ENCODE measurements at places on chromosomes 4 and X.

GRCh38 chr4:86048426-86048825, 311.4 kb downstream of the MAPK10 start:
- no peak for DNase-seq

GRCh38 chr4:168930413-168931196, 79.5 kb downstream of the CBR4 start:
- DNase-seq: no peak

- no peak for DNase-seq
Observed at GRCh38 chr4:111213531-111213930, 590.7 kb upstream of the PITX2 start.

DNA sequence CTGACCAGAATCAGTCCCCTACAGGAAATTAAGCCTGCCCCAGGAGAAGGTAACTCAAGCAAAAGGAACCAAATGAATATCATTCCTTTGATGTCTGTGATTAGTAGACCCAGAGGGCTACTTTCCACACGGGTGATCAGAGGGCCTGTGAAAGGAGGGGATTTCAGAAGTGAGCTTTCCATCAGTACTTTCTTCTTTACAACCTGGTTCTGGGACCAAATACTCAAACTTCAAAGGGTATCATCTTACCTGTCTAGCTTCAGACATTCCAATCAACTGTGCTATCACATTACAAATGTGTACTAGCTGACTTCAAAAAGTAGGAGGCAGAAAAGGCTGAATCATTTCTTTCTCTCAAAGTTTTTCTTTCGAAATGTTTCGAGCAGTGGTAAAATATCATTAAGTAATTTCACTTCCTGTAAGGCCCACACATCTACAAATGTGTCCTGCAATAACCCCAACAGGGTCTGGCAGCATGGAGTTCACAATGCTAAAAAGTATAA, 23.9 kb downstream of the ACSL4 start:
- no peak for DNase-seq

DNA sequence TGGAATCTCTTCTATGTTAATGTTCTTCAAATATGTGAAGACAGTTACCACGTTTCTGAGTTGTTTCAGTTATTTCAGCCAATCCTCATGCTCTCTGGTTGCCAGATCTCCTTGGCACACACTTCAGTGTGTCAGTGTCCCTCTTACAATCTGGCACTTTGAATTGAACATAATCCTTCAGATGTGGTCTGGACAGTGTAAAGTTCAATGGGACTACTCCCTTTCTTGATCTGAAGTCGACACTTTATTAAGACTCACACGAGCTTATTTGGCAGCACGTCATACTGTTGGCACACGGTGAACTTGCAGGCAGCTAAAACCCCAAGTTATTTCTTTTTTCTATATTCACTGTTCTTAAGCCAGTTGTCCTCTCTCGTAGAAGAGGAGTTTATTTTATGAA, 28.2 kb downstream of the ARSJ start:
- no peak for DNase-seq

- DNase-seq: no peak
Observed at GRCh38 chr4:16089156-16089555, 5.3 kb upstream of the PROM1 start.

DNA sequence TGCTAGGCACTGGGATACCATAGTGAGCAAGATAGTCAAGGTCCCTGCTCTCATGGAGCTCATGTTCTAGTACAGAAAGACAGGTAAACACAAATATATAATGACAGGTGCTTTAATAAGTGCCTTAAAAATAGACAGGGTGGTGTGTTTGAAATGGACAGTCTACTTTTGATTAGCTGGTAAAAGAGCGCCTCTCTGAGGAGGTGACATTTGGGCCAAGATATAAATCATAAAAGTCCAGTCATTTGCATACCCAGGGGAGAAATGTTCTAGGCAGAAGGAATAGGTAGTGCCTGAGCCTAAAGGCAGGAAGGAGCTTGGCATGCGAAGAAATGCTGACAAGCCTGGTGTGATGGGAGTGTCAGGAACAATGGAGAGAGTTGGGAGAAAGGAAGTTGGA, 83.6 kb downstream of the DNAAF6 start:
- no peak for DNase-seq

- no peak for DNase-seq
Observed at GRCh38 chrX:103932133-103932532, 30.3 kb upstream of the TMSB15B start.

DNA sequence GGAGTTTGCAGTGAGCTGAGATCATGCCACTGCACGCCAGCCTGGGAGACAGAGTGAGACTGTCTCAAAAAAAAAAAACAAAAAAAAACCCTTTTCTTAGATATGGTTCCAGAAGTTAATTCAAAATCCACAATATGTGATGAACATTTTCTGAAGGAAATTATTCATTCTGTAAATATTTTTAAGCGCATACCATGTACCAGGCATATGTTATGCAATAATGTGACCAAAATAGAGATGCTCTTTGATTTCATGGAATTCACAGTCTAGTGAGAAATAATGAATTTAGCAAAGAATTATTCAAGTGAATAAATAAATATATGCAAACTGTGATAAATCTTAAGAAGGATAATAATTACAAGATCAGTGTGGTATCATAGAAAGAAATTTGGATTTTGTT, 174.7 kb downstream of the GC start:
- no peak for DNase-seq

- no peak for DNase-seq
Observed at GRCh38 chr4:80422727-80423404, 87.3 kb downstream of the CFAP299 start.

GRCh38 chr4:163556177-163556576, 61.7 kb downstream of the TMA16 start:
- DNase-seq: no peak

- DNase-seq: no peak
Observed at GRCh38 chr4:99857307-99857706, 36.9 kb downstream of the LAMTOR3 start.

DNA sequence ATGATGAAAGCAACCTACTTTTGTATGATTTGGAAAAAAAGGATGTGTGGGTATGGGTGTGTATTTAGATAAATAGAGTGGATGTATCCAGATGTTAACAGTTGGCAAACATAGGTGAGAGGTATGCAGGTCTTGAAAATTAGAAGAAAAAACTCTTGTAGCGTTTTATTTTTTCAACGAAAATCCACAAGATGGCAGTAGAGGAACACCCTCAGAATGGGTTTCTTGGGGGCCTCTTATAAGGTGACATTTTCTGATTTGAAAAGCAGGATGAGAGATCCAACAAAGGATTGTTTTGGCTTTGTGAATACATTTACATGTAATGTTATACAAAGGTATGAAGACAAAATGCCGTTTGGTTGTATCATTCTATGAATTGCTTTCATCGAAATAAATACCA, 68.3 kb downstream of the FMR1NB start:
- peak; percentile 37 for DNase-seq

GRCh38 chrX:33336783-33337182, 125.4 kb upstream of the DMD start:
- DNase-seq: no peak

GRCh38 chr4:18938343-18939099, 917.0 kb upstream of the LCORL start:
- no peak for DNase-seq

GRCh38 chr4:13344216-13344615, 139.9 kb downstream of the RAB28 start:
- no peak for DNase-seq

GRCh38 chrX:47958761-47959342, 44.9 kb downstream of the ZNF182 start:
- peak; percentile 36 for DNase-seq

GRCh38 chr4:151407466-151408379, 1.3 kb upstream of the FHIP1A start:
- peak; percentile 28 for DNase-seq

DNA sequence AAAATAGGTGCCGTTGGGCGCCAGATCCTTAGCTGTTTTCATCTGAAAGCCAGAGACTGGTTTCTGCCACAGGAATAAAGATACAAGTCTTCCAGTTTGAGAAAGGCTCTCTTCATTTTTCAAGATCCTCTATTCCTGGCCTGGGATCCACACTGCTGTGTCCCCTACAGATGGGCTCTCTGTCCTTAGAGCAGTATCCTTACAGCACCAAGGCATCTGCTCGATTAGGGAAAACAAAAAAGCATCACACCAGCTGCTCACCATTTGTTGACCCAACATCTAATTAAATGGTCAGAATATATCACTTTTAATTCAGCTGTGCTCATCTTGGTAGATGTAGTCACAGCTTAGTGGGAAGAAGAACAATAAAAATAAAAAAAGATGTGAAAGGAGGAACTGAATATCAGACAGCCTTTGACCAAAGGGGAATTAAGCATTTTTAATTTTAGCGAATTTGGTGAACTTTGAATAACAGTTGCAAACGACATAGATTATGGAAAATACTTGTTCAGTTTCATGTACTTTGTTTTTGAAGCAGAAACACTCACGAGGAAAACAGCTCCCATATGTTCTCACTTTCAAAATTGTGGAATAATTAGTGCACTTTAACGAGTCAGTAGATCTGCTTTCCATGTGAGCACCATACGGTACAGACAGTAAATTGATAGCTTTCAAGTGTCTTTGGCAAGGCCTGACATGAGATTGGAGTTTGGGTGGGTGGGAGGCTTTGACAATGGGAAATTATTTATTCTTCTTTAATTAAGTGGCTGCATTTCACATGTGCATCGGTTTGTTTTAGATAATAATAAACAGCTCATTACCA, 148.4 kb upstream of the CLNK start:
- DNase-seq: no peak

GRCh38 chr4:42642101-42642797, 14.7 kb downstream of the ATP8A1 start:
- DNase-seq: no peak

- no peak for DNase-seq
Observed at GRCh38 chrX:71846429-71846828, 64.2 kb upstream of the NHSL2 start.

DNA sequence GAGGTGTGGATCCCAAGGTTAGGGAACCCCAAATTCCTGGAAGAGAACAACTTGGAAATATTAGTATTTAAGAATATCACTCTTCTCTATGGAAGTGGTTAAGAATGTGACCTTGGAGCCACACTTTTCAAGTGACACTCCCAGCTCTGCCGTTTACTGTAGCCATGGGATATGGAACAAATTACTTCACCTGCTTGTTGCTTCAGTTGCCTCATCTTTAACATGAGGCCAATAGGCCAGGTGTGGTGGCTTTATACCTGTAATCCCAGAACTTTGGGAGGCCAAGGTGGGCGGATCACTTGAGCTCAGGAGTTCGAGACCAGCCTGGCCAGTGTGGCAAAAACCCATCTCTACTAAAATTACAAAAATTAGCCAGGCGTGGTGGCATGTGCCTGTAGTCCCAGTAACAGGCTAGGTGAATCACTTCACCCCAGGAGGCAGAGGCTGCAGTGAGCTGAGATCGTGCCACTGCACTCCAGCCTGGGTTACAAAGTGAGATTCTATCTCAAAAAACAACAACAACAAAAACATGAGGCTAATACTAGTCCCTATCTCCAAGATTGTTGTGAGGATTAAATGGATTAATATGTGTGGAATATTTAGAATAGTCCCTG, 13.0 kb downstream of the IL13RA1 start:
- no peak for DNase-seq

- no peak for DNase-seq
Observed at GRCh38 chr4:163592212-163592611, 97.7 kb downstream of the TMA16 start.

- no peak for DNase-seq
Observed at GRCh38 chr4:91471280-91471679, 832.5 kb upstream of the GRID2 start.

DNA sequence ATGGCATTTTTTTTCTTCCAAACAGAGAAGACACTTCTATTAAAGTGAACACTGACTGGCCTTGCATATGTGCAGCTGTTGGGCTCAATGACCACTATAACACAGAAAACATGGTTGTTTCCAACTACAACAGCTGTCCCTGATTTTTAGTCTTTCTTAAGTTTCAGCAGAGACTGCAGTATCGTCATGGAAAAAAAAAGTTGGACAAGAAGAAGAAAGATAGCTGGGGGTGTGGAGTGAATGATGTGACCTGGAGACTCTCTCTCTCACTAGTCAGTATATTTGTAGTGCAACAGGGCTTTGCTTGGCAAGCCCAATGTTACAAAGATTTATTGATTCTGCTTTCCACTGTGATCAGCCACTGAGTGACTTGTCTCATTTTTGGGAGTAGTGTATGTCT, 29.5 kb upstream of the C4orf54 start:
- no peak for DNase-seq

DNA sequence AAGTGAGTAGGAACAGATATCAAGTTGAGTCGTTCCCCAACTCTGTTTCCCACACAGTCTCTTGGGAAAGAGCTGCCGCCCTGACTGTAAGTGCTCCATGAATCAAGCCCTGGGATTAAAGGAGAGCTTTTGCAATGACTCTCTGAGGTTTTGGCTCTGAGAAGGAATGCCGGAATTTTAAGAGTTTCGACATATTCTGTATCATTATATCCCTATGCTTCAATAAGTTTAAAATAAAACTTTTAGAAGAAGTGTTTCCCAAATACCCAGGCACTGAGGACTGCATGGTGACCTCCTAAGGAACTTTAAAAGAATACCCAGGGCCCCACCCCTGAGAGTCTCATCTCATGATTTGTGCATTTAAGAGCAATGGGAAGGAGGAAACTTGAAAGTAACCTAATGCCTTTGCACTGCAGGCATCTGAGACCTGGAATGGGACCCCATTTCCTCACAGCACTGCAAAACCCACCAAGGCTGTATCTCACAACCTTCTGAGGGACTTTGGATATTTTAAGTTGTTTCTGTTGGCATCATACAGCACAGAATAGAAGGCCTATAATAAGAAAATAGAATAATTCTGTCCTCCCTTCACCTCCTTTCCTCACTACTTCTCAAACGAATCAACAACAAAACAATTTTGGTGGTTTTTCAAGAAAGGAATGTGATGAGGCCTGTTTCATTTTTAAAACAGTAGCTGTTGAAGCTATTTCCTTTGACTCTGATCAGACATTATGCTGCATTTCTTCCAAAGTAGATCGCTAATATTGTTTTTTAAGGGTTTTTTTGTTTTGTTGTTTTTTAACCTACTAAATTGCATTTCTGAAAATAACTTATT, 121.2 kb downstream of the GASK1B start:
- DNase-seq: no peak

All from SK-N-SH (cell line).